ENCODE measurements at places on chromosomes 12 and 14.

DNA sequence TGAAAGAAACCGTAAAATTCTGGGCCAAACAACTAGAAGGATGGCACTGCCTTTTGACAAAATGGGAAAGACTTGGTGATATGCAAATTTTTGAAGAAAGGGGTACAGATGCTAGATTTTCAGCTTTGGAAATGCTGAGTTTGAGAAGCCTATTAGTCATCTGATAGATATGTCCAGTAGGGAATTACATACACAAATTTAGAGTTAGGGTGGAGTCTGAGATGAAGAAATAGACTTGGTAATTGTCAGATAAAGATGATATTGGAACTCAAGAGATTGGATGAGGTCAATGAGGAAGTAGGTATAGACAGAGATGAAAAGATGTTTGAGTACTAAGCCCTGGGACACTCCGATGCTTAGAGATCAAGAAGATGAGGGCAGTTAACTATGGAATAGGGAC, 153.1 kb downstream of the GARIN6 start:
- DNase-seq: no peak

- peak; percentile 28 for DNase-seq
Observed at GRCh38 chr14:101504096-101504948, 57.0 kb upstream of the DIO3 start.

- no peak for DNase-seq
Observed at GRCh38 chr14:70714055-70714550, 72.4 kb downstream of the TTC9 start.

DNA sequence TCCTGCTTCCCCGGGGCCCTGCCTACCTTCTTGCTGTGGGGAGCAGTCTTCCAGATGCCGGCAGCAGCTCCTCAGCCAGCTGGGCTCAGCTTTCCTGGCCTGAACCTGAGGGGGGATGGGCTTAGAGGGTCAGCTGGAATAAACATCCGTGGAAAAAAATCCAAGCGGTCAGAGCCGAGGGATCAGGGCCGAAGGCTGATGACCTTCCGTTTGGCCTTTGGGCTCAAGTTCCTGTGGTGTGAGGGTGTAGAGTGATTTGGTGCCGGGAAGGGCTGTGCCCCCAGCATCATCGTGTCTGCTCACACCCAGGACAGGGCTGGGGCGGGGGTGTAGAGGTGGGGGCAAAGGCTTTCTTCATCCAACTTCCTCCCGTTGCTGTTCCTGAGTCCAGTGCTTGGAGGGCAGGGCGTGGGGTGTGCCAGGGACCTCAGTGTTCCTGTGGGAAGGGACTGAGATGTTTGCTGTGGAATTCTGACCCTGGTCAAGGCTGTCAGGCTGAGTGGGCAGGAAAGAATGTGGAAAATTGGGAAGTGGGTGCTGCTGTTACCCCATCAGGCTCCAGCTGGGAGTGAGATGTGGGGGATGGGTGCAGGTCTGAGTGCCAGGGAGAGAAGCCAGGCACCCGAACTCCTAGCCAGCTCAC, 2.6 kb downstream of the SMIM41 start:
- peak; percentile 41 for DNase-seq

DNA sequence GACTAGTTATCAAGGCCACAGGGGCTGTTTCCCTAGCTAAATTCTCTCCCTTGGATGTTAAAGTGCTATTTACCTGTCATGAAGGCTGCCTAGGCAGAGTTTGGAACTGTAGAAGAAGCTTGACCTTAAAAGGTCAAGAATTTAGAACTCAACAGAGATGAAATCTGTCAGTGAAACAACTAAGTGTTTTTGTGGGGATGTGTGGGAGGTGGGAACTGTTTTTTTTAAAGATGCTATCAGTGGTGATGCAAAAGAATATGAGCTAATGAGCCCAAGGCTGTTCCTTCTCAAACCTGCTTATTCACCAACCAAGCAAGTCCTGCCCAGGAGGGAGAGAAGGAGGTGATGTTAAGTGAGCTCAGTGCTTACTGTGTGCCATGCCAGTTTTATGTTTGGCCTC, 40.8 kb upstream of the POC1B start:
- no peak for DNase-seq

Data from H9 (cell line).